Retinal pigment epithelial cell (primary cell): ENCODE measurements at places on chromosomes 2 and 18.

DNA sequence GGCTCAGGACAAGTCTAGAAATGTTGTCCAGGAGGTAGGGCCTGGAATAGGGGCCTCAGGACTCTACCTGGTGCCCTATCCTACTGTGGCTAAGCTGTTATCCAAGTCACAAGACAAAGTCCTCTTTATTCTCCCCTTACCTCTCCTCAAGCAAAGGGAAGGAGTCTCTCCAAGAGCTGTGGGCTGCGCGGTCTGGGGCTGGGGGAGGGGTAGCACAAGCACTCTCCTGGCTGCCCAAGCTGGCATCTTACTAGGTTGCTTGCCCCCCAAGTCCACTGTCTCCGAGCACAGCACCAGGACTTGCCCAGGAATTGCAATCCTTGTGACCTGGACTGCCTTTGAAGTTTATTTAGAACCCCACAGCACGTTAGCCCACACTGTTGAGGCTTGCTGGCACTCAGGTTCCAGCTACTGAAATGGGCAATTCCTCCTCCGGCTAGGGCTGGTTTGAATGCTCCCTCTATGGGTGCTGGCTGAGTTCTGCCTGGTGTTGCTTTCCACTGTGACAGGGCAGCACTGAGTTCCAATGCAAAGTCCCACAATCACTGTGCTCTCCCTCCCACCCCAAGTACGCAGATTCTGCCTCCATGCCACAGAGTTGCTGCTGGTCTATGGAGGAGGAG, 18.5 kb downstream of the DHRS9 start:
- no peak for DNase-seq

DNA sequence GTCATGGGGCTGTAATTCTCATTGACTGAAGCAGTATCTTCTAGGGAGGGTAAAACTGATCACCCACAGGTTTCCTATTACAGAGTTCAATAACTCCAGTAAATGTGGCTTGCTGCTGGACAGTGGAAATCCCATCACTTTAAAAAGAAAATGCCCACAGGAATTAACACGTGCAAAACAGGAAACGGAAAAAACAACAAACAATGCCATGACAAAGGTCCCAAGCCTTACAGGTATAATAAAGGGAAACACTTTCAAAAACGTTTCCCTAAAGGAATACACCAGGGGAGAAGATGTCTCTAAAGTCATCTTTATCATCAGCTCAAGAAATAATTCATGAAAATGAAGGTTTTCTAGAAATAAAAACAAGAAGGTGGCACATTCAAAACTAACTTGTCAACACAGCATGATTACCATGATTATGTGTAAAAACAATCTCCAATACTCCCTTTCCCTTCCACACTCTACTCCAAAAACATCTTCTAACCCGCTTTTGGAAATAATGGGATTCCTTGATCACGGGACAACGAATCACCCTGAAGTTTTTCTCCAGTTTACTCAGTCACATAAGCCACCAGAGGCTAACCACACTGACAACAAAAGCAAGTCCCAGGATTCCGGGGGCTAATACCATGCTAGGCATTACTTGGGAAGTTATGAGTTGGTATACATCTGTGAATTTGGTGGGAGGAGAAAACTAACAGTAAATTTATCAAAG, 167.9 kb downstream of the TCF4 start:
- DNase-seq: no peak

DNA sequence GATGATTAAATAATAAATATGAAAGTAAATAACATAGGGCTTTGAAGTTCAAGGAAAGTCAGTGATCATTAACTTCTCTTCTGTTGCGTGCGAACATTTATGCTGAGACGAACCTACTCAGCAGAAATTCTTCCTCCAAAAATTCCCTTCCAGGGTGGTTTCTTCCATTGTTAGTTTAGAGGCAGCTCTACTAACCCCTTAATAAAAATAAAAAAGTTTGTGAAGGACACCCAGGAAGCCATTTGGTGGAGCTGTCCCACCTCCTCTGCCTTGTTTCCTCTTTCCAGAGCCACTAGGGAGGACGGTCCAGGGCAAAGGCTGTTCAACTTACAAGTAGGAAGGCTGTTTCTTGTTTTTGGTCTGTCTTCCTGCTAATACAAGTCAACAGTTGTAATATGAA, 2.1 kb upstream of the SMAD2 start:
- DNase-seq: no peak

DNA sequence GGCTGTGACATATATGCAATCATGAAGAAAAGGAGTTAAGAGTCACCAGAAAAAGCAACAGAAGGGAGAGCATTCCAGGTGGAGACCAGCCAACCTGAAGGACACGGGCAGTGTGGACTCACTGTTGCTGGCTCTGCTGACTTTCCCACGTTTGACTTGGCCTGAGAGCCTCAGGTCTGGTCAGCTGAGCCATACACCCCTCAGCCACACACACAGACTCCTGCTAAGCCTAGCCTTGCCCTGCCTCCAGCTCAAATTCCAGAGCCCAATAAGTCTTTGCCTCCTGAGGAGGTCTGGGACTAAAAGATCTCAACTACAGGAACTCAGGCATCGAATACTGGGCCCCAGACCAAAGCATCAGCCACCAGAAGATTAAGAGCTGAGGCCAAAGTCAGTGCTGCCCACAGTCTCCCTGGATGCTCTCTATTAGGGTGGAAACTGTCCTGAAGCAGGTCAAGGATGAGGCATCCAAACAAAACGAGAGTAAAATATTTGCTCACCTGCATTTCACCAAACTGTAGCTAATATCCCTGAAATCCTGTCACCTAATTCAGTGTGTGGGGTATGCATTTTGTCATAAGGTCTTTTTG, 23.3 kb downstream of the CACNB4 start:
- DNase-seq: peak; percentile 52

DNA sequence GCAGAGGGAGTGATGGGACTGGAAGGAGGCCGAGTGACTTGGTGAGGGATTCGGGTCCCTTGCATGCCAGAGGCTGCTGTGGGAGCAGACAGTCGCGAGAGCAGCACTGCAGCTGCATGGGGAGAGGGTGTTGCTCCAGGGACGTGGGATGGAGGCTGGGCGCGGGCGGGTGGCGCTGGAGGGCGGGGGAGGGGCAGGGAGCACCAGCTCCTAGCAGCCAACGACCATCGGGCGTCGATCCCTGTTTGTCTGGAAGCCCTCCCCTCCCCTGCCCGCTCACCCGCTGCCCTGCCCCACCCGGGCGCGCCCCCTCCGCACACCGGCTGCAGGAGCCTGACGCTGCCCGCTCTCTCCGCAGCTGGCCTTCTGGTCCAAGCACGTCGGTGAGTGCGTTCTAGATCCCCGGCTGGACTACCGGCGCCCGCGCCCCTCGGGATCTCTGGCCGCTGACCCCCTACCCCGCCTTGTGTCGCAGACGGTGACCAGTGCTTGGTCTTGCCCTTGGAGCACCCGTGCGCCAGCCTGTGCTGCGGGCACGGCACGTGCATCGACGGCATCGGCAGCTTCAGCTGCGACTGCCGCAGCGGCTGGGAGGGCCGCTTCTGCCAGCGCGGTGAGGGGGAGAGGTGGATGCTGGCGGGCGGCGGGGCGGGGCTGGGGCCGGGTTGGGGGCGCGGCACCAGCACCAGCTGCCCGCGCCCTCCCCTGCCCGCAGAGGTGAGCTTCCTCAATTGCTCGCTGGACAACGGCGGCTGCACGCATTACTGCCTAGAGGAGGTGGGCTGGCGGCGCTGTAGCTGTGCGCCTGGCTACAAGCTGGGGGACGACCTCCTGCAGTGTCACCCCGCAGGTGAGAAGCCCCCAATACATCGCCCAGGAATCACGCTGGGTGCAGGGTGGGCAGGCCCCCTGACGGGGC, 4.6 kb downstream of the PROC start:
- no peak for DNase-seq

- DNase-seq: no peak
These were observed 323.0 kb upstream of the NT5C1B start for GRCh38 chr2:18912225-18912888.

DNA sequence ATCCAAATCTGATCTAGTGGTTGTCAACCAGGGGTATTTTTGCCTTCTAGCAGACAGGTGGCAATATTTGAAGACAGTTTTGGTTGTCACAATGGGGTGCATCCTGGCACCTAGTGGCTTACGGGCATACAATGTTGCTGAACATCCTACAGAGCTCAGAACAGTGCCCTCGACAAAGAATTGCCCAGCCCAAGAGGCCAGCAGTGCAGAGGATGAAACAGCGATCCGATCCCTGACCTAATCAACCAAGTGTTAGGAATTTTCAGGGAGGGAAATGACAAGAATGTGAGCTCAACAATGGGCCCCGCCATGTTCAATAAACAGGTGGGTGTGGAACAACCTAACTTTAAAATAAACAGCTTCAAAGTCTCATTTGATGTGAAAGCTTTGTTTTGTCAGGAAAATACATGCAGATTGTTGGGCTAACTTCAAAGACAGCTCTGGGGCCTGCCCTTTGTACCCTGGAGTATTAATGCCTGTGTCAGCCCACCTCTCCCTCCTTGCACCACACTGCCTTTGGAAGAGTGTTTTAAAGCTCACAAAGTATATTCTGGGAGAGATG, 22.5 kb upstream of the SCYGR5 start:
- DNase-seq: no peak

DNA sequence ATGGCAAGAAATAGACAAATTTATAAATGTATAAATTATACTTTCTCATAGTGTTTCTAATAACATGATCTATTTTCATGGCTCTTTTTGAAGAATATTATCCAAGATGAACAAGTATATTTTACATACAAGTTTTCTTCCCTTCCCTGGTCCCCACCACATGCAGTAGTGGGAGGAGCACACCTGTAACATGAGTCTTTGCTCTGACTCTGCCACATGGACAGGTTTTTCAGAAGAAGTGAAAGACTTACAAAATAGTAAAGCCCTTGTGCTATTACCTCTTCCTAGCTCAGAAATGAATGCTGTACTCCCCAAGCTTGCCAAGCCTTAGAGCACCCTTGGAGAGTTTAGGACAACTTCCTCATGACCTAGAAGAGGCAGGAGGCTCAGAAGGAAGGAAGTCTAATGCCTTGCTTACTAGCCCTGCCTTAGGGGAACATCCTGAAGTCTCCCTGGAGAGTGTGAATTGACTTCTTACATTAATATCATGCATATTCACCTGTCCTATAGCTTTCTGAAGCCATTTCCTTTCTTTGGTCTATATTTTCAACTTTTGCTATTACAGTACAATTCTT, 18.4 kb downstream of the MXD1 start:
- DNase-seq: no peak

GRCh38 chr2:238898534-238899281, 50.8 kb downstream of the TWIST2 start:
- no peak for DNase-seq

DNA sequence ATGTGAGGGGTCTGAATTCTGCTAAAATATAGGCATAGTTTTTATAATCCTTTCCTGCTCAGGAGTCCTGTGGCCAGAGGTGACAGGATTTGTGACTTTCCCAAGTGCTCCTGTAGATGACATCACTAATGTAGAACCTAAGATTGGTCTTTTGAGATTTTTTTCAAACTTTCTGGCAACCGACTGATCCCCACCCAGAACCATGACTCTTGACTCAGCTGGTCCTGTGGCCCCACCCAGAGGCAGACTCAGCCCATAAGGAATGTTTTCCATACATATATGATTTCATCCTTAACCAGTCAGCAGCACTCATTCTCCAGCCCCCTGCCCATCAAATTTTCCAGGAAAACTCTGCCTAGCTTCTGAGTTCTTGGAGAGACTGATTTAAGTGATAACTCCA, 46.8 kb downstream of the COMMD1 start:
- no peak for DNase-seq

GRCh38 chr2:33216508-33217182, 259.8 kb upstream of the RASGRP3 start:
- no peak for DNase-seq

DNA sequence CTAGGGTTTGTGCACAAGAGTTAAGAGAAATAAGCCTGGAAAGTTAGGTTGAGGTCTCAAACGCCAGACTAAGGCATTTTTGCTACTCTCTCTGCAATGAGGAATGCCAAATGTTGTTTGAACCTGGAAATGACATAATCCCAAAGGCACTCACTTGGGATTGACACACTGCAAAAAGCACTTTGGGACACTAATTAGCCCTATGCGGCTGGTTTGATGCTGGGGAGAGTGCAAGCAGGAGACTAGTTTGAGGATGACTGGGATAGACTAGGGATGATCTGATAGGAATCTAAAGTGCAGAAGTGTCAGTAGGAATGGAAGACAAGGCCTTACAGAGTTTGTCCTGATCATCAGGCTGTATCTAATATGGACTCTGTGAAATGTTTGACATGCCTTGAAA, 469.0 kb downstream of the SLC4A3 start:
- DNase-seq: no peak

GRCh38 chr18:44729631-44730101, 49.0 kb downstream of the SETBP1 start:
- no peak for DNase-seq

DNA sequence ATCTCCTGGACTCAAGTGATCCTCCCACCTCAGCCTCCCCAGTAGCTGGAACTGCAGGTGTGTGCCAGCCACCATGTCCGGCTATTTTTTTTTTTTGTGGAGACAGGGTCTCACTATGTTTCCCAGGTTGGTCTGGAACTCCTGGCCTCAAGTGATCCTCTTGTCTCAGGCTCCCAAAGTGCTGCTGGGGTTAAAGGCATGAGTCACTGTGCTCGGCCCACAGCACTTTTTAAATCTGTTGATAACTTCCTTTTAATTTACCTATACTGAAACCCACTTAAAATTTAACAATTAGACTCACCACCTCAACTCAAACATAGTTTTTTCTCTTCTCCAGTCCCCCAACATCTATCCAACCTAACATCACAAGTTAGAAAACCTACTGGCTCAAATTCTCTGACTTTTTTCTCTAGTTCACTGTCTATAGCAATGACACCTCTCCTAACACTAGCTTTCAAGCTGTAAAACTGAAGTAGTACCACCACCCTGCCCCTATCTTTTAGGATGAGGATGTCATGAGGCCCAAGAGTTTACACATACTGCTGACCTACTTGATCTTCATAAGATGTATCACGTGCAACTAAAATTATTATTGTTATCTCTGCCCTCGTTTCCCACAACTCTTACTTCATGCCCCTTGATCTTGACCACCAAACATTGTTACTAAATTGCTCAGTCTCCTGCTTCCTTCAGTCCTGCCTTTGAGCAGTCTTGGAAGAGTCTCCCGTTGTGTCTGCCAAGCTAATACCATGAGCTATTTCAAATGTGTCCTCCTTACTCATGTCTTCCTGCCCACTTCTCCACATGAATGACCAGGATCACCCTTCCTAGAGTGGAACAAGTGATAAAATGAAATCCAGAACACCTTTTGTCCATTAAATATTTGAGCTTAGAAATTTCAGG, 142.3 kb upstream of the ZFP36L2 start:
- peak; percentile 23 for DNase-seq

DNA sequence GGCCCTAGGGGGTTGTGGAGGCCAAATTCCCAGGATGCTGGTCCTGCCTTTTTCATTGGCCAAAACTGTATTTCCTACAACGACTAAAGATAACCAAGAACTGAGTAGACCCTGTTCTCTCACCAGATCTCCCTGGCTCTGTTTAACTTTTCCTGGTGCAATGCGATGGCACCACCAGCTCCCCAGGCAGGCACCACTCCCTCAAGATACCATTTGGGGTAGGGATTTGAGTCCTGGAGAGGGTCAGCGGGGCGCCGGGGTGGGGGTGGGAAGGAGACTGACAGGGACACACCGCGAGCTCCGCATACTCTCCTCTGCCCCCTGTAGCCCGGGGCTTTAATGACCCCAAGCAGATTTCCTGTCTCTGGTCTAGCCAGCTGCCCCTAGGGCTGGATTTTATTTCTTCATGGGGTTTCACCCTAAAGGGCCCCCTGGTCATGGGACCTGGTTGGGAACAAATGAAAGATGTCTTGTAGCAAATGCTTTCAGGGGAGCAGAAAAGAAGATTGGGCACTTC, 7.3 kb downstream of the SIX2 start:
- DNase-seq: no peak

- no peak for DNase-seq
These were observed 1256.2 kb downstream of the CNTNAP5 start for GRCh38 chr2:125281242-125281641.
